Caco-2 (cell line): ENCODE measurements at places on chromosomes 7 and 10. TPM values are rescaled to one million over a fixed set of nuclear protein-coding genes. Genes with fewer than 3 reads are reported as not detected.
A peak's percentile ranks its signal among the peaks of the same experiment; 100 is the strongest.

The DENND2A gene
- 0.67 and 0.95 TPM in 2 replicates for total RNA-seq

The OTUD1 gene
- 9.2 and 10.7 TPM in 2 replicates for total RNA-seq

The HYCC1 gene
- total RNA-seq: 43.4 and 46.2 TPM in 2 replicates

The MOGAT3 gene
- total RNA-seq: 6.3 and 8.1 TPM in 2 replicates

DNA sequence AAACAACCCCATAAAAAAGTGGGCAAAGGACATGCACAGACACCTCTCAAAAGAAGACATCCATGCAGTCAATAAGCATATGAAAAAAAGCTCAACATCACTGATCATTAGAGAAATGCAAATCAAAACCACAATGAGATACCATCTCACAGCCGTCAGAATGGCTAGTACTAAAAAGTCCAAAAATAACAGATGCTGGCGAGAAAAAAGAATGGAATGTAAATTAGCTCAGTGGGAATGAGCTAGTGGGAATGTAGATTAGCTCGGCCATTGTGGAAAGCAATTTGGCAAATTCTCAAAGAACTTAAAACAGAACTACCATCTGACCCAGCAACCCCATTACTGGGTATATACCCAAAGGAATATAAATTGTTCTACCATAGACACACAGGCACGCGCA lies 287.0 kb downstream of the WDR37 start:
- no peak overlapping the region for H3K4me3 ChIP-seq
- H3K27ac ChIP-seq: no peak overlapping the region
- H3K27me3 ChIP-seq: no peaks in the 10 kb centered on the region
- H3K36me3 ChIP-seq: no peaks in the 10 kb centered on the region

DNA sequence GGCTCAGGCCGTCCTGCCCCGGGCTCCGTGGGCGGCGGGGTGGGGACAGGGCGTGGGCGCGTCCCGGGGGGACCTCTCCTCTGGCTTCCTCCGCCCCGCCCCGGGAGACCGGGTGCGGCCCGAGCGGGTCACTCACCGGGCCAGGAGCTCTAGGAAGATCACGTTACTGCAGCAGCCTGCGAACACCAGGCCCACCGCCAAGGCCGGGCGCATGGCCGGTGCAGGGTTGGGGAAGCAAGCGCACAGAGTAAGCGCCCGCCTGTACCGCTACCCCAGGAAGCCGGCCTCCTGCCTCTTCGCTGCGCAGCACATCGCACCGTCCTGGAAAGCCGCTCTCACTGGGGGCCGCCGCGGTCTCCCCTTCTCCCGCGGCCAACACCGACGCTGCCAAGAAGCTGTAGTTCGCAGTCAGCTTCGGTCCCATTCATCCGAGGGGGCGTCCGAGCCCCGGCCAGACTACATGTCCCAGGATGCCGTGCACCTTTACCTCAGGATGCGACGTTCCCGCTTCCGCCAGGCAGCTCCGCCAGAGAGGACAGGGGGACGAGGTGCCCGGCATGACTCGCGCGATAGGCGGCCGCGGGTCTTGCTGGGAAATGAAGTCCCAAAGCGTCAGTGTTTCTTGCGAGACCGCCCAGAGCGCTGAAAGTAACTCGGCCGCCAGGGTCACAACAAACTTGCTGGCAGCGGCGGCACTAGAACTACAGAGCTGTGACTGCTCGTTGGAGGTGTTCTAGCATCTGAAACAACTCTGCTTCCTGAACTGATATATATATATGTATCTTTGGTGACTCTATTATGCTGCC lies at the start of gene SLC35B4:
Gene SLC35B4 (minus strand): TSS at position 392 of the 806 bp plus-strand sequence. CDS start 179 bp downstream, at position 213.
- H3K4me3 ChIP-seq: peak within 1 kb of the TSS; percentile 78
- H3K36me3 ChIP-seq: no peaks in the 10 kb centered on the region
- peak within 1 kb of the TSS; percentile 36 for H3K27ac ChIP-seq
- peak; percentile 97 for DNase-seq

DNA sequence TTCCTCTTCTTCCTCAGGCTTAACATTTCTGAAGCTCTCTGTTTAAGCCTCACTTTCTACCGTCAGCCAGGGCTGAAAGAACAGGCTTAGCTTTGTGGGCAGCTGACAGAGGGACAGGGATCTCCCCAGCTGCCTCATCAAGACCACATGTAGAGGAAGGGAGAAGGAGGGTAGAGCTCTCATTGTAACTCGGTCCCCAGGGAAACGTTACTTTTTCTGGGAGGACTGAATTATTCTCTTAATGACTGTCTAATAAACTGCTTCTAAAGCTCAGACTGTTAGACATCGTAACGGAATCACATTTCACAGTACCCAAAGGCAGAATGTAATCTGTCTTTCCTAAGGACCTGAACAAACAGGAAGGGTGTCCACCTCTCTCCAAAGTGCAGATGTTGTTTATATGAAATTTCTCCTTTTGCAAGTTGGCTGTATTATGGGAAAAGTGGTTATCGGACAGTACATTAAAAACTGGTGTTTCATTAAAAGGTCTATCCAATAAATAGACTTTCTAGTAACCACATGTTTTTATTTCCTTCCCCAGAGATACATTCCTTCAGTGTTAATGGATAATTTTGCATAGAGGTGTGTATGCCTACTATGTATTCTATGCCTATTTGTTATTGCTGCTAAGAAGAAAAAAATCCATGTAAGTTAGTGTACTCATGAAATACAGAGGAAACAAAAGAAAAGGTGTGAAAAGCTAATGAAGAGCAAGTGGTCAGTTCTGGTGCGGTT lies 144.2 kb downstream of the CTTNBP2 start:
- H3K27me3 ChIP-seq: no peaks in the 10 kb centered on the region
- no peak for DNase-seq
- H3K4me1 ChIP-seq: no peaks in the 10 kb centered on the region
- no peak overlapping the region for H3K4me3 ChIP-seq
- no peaks in the 10 kb centered on the region for H3K36me3 ChIP-seq

GRCh38 chr7:155851892-155852291 lies 39.6 kb upstream of the SHH start:
- H3K27me3 ChIP-seq: no peaks in the 10 kb centered on the region
- H3K4me3 ChIP-seq: no peak overlapping the region
- no peak for DNase-seq
- no peaks in the 10 kb centered on the region for H3K4me1 ChIP-seq
- no peaks in the 10 kb centered on the region for H3K36me3 ChIP-seq
- H3K27ac ChIP-seq: no peak overlapping the region

DNA sequence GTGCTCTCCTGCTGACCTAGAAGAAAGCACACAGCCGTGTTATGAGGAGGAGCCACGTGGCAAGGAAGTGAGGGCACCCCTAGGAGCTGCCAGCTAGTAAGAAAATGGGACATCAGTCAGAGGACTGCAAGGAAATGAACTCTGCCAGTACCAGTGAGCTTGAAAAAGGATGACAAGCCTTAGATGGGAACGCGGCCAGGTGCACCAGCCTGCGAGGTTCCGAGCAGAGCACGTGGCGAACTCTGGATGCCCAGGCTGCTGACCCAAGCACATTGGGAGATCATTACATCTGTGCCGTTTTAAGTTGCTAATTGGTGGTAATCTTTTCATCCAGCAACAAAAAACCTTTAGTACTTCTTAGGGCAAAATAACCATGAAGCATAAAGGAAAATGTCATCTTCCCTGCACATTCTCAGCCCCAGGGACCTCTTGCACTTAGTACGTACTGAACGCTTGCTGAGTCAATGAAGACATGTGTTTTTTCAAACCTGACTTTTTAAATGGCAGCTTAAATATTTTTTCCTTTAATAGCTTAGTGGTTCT lies 69.4 kb downstream of the AMZ1 start:
- H3K4me3 ChIP-seq: no peak overlapping the region
- no peaks in the 10 kb centered on the region for H3K36me3 ChIP-seq
- DNase-seq: no peak
- peaks cover 20% of the 10 kb centered on the region for H3K4me1 ChIP-seq

DNA sequence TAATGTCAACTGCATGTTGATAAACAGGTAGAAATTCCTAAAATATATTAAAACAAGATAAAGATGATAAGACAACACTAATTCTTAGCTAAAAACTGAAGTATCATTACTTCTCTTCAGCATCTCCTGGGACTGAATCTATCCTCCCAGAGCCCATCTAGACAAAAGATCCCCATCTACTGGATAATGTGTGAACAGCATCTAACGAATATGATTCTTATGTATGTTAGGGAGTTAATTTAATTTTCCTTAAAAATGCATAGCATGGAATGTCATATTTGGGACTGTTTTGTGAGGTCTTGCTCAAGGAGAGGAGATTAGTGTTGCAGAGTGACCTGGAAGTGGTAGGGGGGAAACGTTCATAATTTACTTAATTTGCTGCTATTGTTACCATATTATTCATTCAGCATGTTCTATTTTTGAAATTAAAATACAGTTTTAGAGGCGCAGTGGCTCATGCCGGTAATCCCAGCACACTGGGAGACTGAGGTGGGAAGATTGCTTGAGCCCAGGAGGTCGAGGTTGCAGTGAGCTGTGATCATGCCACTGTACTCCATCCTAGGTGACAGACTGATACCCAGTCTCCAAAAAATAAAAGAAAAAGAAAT lies 305.1 kb upstream of the CSTF2T start:
- H3K27me3 ChIP-seq: no peaks in the 10 kb centered on the region
- peak; percentile 62 for DNase-seq
- no peak overlapping the region for H3K4me3 ChIP-seq
- H3K4me1 ChIP-seq: no peaks in the 10 kb centered on the region

- H3K27me3 ChIP-seq: no peaks in the 10 kb centered on the region
- no peaks in the 10 kb centered on the region; the same call in 1 of the 2 replicates for H3K36me3 ChIP-seq
- no peaks in the 10 kb centered on the region for H3K4me1 ChIP-seq
- H3K27ac ChIP-seq: no peak overlapping the region
- H3K4me3 ChIP-seq: no peak overlapping the region
These were observed 75.2 kb downstream of the DNAJB6 start for GRCh38 chr7:157412021-157412443.
